ENCODE measurements at places on chromosomes 13 and 19.

DNA sequence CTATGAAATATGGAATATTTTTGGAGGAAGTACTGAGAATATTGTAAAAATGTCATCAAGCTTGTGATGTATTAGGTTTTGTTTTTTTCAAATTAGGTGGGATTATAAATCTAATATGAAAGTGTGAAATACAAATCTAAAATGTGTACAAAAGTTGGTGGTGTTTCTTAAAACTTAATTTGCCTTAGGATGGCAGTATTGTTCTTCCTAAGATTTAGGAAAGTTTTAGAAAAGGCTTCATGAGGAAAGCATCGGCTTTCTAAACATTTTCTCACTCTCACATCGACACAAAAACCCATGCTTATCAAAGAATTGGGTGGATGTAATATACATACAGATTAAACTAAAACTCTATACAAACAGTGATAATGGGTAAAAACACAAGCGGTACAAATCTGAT lies 972.0 kb upstream of the PCDH20 start:
- DNase-seq = no peak

DNA sequence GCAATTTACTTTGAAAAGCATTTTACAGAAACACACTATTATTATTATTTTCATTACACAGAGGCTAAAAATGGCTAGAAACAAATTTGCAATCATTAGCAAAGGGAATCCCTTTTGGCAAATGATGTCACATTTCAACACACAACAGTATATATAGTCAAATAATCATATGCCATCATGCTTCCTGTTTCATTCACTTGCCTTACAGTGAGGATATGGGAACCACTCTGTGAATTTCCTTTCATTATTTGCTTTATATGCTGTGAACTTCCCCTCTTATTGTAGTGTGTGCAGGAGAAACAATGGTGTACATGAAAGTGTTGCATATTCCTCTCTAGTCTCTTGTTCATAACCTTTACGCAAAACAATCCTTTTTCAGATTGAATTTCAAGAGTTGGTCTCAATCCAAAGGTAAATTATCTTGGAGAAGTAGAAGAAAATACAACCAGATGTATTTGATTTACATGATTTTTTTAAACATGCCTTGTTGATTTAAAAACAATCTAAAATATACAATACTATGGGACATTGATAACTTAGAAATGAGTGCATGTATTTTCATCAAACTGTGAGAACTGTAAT lies 657.3 kb downstream of the EFNB2 start:
- DNase-seq = no peak

GRCh38 chr19:3823350-3823713 lies 37.2 kb upstream of the MATK start:
- DNase-seq = no peak

GRCh38 chr13:59269476-59269875 lies 894.3 kb downstream of the DIAPH3 start:
- DNase-seq = no peak

GRCh38 chr13:53499576-53500133 lies 471.0 kb downstream of the OLFM4 start:
- DNase-seq = no peak

GRCh38 chr13:79973533-79973963 lies 367.4 kb downstream of the SPRY2 start:
- DNase-seq = no peak

DNA sequence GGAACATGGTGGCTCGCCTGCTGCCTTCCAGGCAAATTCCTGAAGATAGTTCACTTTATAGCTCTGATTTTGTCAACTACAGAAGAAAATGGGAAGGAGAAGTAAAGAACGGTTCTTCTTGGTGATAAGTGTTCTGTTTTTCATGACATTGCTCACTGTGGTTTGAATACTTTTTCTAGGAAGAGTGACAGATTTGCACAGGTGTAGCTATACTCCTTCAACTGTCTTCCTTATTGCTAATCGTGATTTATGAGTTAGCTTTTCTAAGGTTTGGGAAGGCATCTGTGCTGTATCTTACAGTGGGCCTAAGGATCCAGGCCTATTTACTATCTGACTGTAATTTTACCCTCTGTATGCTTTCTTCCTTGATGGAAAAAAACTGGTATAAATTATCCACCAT lies 405.6 kb downstream of the NDFIP2 start:
- no peak for DNase-seq

- no peak for DNase-seq
Measured at GRCh38 chr13:82867284-82867683, 1015.0 kb downstream of the SLITRK1 start.

DNA sequence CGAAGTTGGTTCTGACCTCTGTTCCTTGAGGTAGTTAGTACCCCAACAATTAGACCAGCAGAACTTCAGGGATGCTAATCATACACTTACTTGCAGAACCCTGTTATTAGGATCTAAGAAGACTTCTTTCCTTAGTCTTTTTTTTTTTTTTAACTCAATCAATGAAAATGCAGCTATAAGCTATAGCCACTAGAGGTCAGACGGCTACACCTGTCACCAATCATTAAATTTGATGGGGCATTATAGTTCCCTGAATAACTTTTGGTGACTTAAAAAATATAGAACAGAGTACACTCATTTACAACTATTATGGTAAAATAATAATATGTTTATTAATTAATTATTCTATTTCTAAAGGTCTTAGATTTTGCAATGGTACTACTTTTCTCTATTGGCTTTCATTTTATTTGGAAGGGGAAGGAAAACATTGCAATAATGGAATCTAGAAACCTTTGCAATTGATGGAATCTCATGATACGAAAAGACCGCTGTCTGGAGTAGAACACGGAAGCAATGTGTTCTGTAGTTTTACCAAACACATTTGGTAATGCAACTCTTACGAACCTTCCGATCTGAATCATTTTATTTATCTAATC lies 483.2 kb downstream of the DIAPH3 start:
- no peak for DNase-seq

- DNase-seq = no peak
Measured at GRCh38 chr13:20053016-20053415, 94.5 kb downstream of the ZMYM2 start.

DNA sequence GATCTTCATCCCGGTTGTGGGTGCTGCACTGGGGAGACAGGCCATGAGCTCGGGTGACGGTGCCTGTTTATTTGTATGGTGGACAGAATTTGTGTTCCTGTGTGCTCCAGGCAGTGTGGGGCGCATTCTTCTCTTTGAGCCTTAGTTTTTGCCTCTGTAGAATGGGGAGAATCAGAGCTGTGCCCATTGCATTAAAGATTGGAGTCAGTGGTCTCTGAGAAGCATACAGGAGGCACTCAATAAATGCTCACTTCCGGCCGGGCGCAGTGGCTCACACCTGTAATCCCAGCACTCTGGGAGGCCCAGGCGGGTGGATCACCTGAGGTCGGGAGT lies 23.0 kb downstream of the NFIC start:
- no peak for DNase-seq

- DNase-seq = no peak
Measured at GRCh38 chr19:51729781-51730180, 6.0 kb upstream of the HAS1 start.

DNA sequence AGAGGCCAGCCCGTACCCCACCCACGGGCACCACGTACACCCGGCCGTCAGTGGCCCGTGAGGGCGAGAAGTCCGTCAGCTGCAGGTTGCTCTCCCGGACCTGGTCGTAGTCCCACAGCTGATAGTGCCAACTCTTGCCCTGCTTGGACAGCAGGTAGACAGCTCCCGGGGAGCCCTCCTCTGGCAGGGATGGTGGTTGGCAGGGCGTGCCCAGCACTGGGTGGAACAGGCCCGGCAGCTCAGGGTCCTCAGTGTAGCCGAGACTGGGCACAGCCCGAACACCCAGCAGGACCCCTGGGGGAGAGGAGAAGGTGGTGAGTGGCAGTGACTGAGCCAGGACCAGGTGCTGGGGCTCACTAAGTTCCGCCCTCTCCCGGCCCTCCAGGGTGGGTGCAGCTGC lies 7.8 kb downstream of the ACTMAP start:
- no peak for DNase-seq

DNA sequence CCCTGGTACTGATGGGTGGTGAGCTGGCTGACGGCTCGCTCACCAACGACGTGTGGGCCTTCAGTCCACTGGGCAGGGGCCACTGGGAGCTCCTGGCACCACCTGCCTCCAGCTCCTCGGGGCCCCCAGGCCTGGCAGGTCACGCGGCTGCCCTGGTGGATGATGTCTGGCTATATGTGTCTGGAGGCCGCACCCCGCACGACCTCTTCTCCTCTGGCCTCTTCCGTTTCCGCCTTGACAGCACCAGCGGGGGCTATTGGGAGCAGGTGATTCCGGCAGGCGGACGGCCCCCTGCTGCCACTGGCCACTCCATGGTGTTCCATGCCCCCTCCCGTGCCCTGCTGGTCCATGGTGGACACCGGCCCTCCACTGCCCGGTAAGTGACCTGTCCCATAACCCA lies 10.5 kb downstream of the MEGF8 start:
- DNase-seq = no peak

GRCh38 chr13:24927810-24928404 lies 163.9 kb downstream of the RNF17 start:
- no peak for DNase-seq

- DNase-seq = no peak
Measured at GRCh38 chr19:54420383-54421168, 5.3 kb downstream of the TTYH1 start.

- DNase-seq = no peak
Measured at GRCh38 chr19:2800506-2800905, 15.2 kb downstream of the THOP1 start.

- DNase-seq = no peak
Measured at GRCh38 chr13:51970349-51970748, 40.9 kb downstream of the ATP7B start.

DNA sequence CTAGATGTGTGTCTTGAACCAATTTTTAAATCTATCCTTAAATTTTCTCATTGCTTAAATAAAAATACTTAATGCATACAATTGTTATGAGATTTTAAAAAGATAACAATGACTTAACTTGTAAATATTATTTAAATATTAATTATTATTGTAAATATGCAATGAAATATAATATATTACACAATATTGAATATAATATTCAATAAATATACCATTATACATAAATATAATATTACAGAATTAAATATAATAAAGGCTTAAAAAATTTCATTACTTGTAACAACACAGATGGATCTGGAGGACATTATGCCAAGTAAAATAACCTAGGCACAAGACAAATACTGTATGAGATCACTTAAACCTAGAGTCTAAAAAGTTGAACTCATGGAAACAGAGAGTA lies 1532.3 kb downstream of the PCDH9 start:
- no peak for DNase-seq

- DNase-seq = no peak
Measured at GRCh38 chr19:28168557-28168956, 1044.4 kb downstream of the UQCRFS1 start.

DNA sequence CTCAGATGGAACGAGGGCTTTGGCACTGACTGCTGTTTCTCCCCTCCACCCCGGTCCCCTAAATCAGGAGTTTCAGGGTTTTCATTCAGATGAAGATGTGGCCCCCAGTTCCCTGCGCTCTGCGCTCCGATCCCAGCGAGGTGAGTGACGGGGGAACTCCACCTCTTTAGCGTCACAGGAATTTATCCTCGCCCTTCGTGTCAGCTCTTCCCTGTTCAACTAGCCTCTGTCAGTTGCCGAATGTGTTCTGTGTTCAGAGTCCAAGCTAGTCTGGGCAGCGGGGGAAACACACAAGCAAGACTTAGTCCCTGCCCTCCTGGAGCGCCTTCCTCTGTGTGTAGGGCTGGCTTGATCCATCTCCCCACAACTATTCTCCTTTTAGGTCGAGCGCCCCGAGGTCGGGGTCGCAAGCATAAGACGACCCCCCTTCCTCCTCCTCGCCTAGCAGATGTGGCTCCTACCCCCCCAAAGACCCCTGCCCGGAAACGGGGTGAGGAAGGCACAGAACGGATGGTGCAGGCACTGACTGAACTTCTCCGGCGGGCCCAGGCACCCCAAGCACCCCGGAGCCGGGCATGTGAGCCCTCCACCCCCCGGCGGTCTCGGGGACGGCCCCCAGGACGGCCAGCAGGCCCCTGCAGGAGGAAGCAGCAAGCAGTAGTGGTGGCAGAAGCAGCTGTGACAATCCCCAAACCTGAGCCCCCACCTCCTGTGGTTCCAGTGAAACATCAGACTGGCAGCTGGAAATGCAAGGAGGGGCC lies 1.8 kb downstream of the KMT2B start:
- DNase-seq = no peak

DNA sequence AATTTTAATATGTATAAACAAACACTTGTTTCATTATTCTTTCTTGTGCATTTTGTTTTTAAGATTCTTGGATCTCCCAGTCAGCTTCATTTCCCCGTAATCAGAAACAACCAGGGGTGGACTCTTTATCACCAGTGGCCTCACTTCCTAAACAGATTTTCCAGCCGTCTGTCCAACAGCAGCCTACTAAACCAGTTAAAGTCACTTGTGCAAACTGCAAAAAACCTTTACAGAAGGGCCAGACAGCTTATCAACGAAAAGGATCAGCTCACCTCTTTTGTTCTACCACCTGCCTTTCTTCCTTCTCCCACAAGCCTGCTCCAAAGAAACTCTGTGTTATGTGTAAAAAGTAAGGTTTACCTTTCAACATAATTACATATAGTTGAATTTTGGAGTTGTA lies 44.3 kb downstream of the ZMYM2 start:
- no peak for DNase-seq

- DNase-seq = no peak
Measured at GRCh38 chr13:42878721-42879120, 97.3 kb downstream of the FAM216B start.

- no peak for DNase-seq
Measured at GRCh38 chr13:112102243-112102642, 35.3 kb downstream of the SOX1 start.

Data from Peyer's patch (tissue), 4 donors.